Heart right ventricle (tissue), 16 donors: ENCODE measurements at places on chromosomes 4 and X. TPM values are rescaled to one million over a fixed set of nuclear protein-coding genes. Genes with fewer than 3 reads are reported as not detected.

Gene STK32B
- total RNA-seq = 0.37 TPM

Gene F9
- total RNA-seq = not detected

Gene PCDH7
- total RNA-seq = 70.7 TPM

Gene NRK
- total RNA-seq = 2.6 TPM

Gene RASL11B
- 1.2 TPM for total RNA-seq

Gene GALNT7
- 5.7 TPM for total RNA-seq

Gene MND1
- 0.28 TPM for total RNA-seq

Gene TMEM144
- total RNA-seq = 15.3 TPM

Gene TRIML2
- total RNA-seq = not detected

Gene PPP4R3C
- total RNA-seq = not detected

Gene VCX3B
- total RNA-seq = not detected

Gene BEX4
- 46.3 TPM for total RNA-seq

Gene ANOS1
- 6.1 TPM for total RNA-seq
